ENCODE measurements at places on chromosomes 7 and 10. TPM values are rescaled to one million over a fixed set of nuclear protein-coding genes. Genes with fewer than 3 reads are reported as not detected.

- DNase-seq, result no peak
- H3K36me3 ChIP-seq, result no peaks in the 10 kb centered on the region
- peaks cover 10% of the 10 kb centered on the region for H3K4me1 ChIP-seq
- H3K27ac ChIP-seq, result no peak overlapping the region
- peaks cover 53% of the 10 kb centered on the region for H3K27me3 ChIP-seq
- H3K4me3 ChIP-seq, result peak overlapping the region; percentile 80
These were observed 440 bp downstream of the JAKMIP3 start for GRCh38 chr10:132066186-132066585.

The C10orf67 gene
- 0.16 TPM for total RNA-seq

The PNLIP gene
- not detected for total RNA-seq

The HEPACAM2 gene
- total RNA-seq, result not detected

Measured in naive thymus-derived CD8-positive, alpha-beta T cell (primary cell).